Right hindlimb (tissue), 1 donor: ENCODE measurements at places on chromosomes 6 and 20.

GRCh38 chr6:25694366-25694765, 42.4 kb downstream of the SCGN start:
- no peak for DNase-seq

DNA sequence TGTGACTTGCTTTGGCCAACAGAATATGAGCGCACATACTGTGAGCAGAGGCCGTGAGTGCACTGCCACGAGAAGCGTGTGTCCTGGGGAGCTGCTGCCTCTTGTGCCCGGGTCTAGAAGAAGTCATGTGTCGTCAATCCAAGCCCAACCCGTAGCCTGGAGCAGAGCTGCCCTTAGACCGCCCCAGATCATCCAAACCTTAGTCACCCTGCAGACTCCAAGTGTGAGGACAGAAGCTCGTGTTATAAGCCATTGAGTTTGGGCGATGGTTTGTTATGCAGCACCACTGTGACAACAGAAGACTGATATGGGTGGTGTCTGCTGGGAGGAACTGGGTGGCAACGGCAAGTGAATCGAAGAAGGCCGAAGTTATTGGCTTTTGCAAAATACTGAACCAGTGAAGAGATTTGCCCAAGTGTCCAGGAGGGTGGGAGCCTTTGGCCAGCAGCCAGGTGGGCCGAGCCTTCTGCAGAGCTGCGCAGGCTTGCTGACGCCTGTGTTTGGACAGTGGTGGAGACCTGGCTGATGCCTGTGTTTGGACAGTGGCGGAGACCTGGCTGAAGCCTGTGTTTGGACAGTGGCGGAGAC, 101.3 kb upstream of the SULF2 start:
- no peak for DNase-seq

- no peak for DNase-seq
Observed at GRCh38 chr6:160256445-160256844, 2.2 kb downstream of the SLC22A2 start.

- DNase-seq = no peak
Observed at GRCh38 chr6:83948851-83949250, 84.7 kb upstream of the MRAP2 start.

DNA sequence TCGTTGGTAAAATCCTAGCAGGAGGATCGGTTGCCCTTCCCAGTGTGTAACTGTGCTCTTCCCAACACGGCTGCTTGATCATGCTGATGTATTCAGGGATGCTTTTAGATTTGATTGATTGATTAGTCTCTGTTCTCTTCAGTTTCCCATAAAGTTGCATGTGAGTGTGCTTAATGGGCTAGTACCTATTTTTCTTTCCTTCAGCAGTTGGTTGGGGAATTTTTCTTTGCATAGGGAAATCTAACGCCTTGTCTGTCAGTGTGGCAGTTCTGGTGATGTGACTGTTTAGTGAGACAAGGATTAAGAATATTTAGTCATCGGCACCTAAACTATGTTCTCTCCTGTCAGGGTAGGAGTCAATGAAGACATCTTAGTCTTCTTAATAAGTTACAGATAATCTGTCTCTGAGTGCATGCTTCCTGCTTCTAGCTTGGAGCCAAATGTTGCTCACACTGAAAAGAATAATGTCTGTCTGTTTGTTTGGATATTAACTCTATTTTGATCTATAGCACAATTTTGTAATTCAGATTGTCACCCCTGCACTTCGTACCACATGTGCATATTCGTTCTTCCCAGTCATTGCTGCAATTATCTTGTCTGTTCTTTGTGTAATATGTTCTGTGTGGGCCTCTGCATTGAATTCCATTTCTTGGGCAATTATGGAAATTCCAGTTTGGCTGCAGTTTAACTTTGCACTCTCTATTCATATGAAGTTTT, 169.9 kb downstream of the EDN1 start:
- DNase-seq = no peak

DNA sequence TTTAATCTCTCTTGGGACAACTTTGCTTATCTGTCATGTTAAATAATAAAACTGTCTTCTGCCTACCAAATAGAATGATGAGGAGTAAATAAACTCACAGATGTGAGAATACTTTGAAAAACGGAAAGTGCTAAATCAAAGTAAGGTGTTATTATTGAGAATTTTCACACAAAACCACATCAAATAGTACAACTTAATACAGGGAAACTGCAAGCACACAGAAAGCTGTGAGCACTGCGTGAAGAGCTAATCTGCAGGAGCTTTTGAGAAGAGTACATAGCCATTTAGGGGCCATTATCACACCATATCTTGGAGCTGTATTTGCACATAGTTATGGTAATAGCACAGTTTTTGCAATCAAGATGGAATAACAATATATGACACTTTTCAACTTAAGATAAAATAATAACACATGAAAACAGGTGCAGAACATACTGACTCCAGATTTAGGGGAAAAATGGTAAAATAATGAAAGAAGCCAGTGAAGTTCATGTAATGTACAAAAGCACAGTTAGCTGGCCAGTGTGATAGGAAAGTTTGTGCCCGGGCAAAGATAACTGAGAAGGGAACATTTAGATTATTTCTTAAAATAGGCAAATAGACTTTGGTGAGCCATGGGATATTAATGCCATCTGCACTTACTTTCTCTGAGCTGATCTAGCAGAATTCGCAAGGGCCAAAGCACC, 398.5 kb upstream of the PLCB4 start:
- DNase-seq = no peak

DNA sequence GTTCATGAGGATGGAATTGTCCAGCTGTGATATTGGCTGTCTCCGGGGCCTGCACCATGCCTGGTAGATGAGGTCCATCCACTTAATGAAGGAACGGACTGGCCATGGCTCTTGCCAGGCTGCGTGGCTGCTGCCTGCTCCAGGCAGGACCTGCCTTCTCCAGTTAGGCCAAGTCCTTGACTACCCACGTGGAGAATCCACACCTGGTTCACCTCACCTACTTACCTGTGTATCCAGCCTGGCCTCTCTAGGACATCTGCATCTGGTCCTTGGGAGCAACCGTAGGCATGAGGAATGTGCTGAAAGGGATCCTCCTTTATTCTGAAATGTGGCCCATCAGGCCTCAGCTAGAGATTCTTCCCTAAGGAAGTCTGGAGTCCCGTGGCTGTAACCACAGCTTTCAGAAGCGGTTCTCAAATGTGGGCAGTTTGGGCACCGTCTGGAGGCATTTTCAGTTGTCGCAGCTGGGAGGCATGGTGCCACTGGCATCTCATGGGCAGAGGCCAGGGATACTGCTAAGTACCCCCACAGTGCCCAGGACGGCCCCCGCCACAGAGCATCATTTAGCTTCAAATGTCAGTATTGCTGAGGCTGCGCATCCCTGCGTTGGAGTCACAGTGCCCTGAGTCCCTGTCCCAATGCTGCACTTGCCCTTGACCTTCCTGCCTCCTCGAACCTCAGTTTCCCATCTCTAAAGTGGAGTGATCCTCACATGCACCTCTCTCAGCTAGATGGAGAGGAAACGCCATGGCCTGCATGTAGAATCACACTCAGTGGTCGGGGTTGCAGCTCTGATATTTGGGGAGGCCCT, 67.5 kb downstream of the PHACTR3 start:
- DNase-seq = no peak

- DNase-seq = peak; percentile 30
Observed at GRCh38 chr6:31158863-31159855, 770 bp downstream of the TCF19 start.

DNA sequence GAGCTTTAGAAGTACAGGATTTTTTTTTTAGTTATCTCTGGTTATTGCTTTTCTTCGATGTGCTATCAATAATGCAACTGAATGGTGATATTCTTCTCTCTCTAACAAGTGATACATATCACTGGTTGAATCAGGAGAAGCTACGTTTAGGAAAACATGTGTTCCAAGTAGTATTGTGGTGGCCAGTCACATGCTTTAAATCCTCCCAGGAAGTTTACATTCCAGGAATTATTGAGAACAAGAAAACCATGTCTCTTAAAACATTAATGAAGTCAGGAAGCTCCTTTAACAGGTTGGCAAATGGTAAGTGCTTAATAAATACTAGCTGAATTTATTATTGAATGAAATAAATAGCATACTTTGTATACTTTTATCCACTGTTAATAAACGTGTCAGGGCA, 371.1 kb downstream of the BCKDHB start:
- DNase-seq = no peak
